Activated naive CD8-positive, alpha-beta T cell treated with anti-CD3 and anti-CD28 coated beads, Interleukin-2, amount 10 ng/mL, durations not matched to agents 7 days and 5 days (primary cell): ENCODE measurements at places on chromosomes 6 and 20.

DNA sequence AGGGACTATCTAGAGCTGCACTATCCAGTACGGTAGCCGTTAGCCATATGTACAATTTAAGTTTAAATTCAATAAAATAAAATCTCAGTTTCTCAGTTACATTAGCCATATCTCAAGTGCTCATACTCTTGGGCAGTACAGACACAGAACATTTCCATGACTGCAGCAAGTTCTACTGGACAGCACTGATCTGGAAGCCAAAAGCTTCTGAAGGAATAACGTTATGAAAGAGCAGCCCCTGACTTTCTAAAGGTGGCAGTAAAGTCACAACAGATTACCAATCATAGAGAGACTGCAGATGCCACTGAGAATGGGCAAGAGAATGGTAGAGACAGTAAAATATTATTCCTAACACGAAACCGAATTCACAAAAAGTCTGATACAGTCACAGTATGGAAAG lies 36.8 kb downstream of the NDRG3 start:
- DNase-seq: no peak

GRCh38 chr6:52641826-52642225 lies 29.1 kb upstream of the TMEM14A start:
- DNase-seq: no peak

DNA sequence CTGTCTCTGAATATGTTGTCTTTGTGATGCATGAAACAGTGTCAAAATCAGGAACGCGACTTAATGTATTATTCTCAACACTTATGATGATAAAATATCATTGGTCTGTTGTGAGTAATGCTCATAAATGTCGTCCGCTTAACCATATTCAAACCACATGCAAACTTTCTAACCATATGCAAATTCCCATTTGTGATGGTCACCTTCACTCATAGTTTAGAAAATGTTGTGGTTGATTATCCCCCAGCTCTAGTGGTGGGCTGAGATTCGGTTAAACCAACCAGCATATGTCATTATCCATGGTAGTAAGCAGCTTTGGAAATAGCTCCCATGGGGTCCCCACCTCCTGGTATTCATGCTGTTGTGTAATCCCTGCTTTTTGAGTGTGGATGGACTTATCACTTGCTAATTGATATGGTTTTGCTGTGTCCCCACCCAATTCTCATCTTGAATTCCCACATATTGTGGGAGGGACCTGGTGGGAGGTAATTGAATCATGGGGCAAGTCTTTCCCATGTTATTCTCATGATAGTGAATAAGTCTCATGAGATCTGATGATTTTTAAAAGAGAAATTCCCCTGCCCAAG lies 360.0 kb upstream of the TSHZ2 start:
- no peak for DNase-seq

- DNase-seq: no peak
Measured at GRCh38 chr6:112539355-112539754, 192.2 kb downstream of the RFPL4B start.

DNA sequence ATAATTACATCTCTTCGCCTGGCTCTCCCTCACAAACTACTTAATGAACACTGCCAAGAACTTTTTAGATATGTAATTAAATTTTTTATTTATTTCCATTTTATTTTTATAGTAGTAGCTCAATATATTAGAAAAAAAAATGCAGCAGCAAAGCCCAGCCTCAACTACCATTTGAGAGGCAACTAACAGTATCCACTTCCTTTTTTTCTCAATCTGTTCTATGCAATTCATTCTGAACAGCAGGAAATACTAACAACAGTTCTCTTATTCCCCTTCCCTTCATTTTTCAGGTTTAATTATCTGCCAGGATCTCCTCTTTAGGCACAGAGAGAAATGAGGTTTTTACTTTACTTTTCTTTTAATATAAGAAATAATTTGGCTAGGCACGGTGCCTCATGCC lies 112.7 kb downstream of the ZNF217 start:
- DNase-seq: no peak
